ENCODE measurements at places on chromosomes 2 and 18. TPM values are rescaled to one million over a fixed set of nuclear protein-coding genes. Genes with fewer than 3 reads are reported as not detected.

CD302 gene
- 2.4 TPM for total RNA-seq

RAB6C gene
- not detected for total RNA-seq

KIF1A gene
- total RNA-seq: not detected

EFEMP1 gene
- total RNA-seq: 35.9 TPM

CHST9 gene
- not detected for total RNA-seq

INO80B gene
- 24.0 TPM for total RNA-seq

MC4R gene
- not detected for total RNA-seq

CCDC74B gene
- total RNA-seq: 3.7 TPM

ADD2 gene
- total RNA-seq: not detected

ITGA4 gene
- total RNA-seq: 31.1 TPM

PARD3B gene
- total RNA-seq: 15.0 TPM

C2orf80 gene
- not detected for total RNA-seq

DRC1 gene
- total RNA-seq: not detected

ADRA2B gene
- total RNA-seq: not detected

DNA sequence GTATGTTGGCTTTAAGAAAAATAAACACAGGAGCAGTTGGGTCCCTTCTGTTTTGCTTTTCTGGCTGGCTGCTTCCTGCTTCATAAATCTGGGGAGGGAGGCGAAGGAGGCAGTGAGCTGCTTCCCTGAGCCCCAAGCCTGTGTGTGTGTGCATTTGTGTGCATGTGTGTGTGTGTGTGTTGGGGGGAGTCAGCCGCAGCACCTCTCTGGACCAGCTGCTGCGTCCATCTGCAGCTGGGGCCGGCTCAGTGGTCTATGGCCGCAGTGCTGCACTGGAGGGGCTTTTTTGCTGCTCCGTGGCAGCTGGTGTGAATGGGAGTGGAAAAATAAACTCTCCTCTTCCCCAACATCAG is 192.3 kb downstream of the RNF144A start:
- no peak for DNase-seq

DNA sequence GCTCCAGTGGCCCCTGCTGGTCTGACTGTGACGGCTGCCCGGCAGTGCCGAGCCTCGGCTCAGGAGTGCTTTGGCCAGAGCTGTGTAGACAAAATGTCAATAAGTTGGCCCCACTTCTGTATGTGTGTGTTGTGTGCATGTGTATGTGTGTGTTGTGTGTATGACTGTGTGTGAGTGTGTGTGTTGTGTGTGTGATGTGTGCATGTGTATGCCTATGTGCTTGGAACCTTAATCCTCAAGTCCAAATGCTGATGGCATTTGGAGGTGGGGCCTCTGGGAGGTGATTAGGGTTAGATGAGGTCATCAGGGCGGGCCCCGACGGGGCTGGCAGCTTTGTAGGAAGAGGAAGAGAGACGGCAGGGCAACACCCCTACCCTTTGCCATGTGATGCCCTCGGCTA is 269.0 kb downstream of the DCDC2C start:
- no peak for DNase-seq

DNA sequence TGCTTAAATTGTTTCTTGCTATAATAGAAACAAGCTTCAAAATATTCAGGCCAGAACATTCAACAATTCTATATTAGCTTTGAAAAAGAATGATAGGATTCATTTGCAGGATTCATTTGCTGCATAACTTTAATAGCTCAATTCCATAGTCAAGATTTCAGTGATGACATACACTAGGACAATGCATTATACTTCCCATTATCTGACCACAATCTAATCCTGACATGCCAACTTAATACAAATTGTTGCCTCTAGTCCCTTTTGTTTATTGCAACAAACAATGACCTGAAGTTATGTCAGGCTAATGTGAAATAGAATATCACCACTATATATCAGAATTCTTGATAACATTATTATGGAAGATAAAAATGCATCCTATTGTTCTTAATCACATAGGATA is 169.4 kb downstream of the DNAH7 start:
- DNase-seq: peak; percentile 13

- no peak for DNase-seq
Measured at GRCh38 chr2:227349989-227350612, 25.1 kb downstream of the MFF start.

DNA sequence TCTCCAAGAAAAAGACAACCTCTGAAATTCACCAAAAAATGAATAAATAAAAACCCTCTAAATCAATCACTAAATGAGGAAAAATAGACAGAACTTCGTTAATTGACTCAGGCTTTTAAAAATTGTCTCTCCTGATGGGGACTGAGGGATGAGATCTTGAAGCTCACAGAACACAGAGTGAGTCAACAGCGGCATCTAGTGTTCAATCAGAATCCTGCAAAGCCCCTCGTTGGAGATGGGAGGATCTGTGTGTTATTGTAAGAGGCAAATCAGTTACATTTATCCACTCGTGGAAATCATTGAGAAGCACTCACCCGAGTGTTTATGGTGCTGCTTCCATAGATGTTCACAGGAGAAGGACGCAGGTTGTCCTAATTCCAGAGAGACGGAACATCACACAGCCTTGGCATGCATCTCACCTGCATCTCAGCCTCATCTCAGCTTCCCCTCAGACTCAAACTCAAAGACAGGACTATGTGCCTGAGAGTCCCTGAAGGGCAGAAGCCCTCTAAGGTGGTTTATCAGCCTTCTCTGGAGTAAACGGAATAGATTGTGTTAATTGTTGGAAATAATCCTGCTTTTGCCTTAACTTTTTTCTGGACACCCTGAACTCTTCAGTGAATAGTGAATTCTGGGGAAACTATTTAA is 82.0 kb downstream of the MREG start:
- DNase-seq: peak; percentile 68

GRCh38 chr2:134550566-134551164 is 168.1 kb downstream of the TMEM163 start:
- DNase-seq: no peak

DNA sequence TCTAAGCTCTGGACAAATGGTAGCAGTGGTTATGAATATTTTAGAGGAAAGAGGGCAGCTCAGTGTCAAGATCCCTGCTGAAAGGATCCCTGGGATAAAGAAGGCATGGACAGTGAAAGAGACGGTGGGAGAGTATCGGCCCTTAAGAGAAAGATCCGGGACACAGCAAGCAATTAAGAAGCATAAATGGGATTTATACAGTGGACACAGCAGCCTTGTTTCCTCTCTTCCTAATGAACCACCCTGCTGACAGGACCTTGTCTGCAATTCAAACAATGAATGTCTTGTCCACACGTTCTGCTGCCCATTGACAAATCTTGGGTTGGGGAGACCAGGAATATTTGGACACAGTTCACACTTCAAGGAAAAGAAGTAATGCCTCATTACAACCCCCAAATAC is 16.5 kb downstream of the CPLX4 start:
- no peak for DNase-seq

GRCh38 chr18:36899289-36899688 is 70.4 kb downstream of the KIAA1328 start:
- peak; percentile 39 for DNase-seq

DNA sequence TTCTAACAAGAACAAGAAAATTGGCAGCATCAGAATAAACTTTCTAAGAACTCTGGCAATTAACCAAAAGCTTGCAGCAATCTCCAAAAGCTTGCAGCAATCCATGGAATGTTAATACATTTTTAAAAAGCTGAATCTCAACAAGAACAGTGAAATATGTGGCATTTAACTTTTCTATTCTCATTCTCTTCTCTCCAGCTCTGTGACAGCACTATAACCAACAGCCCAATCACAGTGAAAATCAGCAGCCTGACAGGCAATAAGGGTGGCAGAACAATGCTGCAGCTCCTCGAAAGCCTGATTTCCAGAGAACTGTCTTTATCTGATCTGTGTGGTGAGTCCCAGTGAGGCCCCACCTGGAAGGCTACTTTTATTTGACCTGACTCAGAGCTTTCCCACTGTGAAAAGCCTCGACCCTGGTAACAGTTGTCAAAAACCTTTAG is 60.0 kb downstream of the TMEM131 start:
- peak; percentile 46 for DNase-seq

GRCh38 chr18:58321986-58322385 is 278.0 kb downstream of the NEDD4L start:
- peak; percentile 89 for DNase-seq

- DNase-seq: no peak
Measured at GRCh38 chr2:238505119-238505891, 78.6 kb downstream of the ASB1 start.

- DNase-seq: no peak
Measured at GRCh38 chr2:105836840-105837692, 92.4 kb downstream of the NCK2 start.

- no peak for DNase-seq
Measured at GRCh38 chr2:121613774-121614173, 35.5 kb downstream of the CLASP1 start.

- DNase-seq: peak; percentile 51
Measured at GRCh38 chr2:10947005-10947440, 35.3 kb downstream of the KCNF1 start.

- DNase-seq: no peak
Measured at GRCh38 chr2:121768143-121768755, 12.8 kb downstream of the TSN start.

DNA sequence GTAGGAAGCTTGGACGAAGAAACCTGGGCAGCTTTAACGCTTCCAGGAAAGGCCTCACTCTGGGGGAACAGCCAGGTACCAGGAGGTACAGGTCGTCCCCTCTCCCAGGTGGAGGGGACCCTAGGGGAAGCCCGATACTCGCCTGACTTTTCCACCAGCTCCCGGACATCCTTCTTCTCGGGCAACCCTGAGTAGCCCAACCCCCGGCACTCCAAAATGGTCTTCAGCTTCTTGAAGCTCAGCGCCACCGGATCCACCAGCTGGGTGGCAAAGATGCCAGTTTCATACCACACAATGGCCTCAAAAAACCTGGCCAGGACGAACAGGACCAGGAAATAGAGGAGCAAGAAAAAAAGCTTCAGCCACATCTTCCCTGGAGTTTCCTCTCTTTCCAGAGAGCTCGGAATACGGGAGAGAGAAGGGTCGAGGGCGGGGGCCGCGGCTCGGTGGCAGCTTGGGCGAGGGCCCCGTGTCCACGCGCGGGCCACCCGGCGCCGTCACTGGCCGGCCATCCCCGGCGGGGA is 1.1 kb downstream of the RNF103 start:
- DNase-seq: no peak

DNA sequence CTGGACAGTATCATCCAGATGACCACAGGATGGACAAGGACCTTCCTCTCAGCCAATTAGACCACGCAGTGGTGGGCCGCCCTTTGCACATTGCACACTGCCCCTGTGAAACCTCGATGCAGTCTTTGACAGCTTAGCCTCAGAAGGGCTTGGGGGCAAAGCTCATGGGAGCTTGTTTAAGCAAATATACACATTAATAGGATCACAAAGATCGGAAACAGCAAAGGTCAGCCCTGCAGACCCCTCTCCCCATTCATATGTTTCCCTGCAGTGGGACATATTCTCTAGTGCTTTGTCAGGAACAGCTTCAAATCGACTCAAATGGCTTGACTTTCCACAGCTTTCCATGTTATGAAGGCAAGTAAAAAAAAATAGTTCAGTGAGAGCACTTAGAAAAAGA is 189.6 kb upstream of the LYPD1 start:
- DNase-seq: no peak

DNA sequence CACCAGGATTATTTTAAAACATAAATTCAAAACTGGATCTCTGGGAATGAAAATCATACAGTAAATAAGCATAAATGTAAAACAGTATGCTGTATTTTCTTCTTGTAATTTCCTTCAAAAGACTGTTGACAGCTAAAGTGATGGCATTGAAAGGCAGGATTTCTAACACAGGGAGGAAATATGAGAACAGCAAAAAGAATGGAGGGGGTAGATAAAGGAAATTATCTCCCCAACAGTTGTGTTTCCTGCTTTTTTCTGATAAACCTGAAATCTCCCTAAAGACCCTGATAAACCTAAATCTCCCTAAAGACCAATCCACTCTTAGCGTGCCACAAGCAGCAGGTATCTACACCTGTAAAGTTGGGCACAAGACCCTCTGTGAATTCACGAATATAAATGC is 50.8 kb downstream of the PIAS2 start:
- DNase-seq: no peak

GRCh38 chr2:237644381-237644703 is 17.0 kb downstream of the LRRFIP1 start:
- no peak for DNase-seq

- DNase-seq: no peak
Measured at GRCh38 chr2:70450641-70451250, 102.9 kb downstream of the TGFA start.

- no peak for DNase-seq
Measured at GRCh38 chr18:57052173-57052572, 94.7 kb upstream of the BOD1L2 start.

DNA sequence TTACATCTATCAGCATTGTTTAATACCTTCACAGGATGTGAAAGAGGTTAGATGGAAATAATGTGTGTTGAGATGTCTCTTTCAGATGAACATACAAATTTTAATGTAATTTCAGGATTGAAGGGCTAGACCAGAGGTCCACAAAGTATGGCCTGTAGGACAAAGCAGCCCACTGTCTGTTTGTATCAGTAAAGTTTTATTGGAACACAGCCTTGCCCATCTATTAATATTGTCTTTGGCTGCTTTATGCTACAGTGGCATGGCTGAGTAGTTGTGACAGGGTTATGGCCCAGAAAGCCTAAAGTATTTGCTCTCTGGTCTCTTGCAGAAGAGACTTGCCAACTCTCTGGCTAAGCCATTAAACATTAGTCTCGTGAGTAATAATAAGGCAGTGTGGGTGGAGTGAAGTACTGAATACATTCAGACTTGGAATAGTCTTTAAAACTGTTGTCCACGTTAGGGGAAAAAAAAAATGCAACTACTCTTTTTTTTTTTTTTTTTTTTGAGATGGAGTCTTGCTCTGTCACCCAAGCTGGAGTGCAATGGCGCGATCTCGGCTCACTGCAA is 74.5 kb upstream of the NOSTRIN start:
- DNase-seq: no peak

All from HFFc6 (cell line).